RPMI8226 (cell line): ENCODE measurements at places on chromosomes 1 and 21.

GRCh38 chr21:42375506-42375905, 9.2 kb upstream of the TFF1 start:
- DNase-seq, result no peak

- no peak for DNase-seq
Measured at GRCh38 chr1:41510531-41511238, 26.2 kb upstream of the EDN2 start.

DNA sequence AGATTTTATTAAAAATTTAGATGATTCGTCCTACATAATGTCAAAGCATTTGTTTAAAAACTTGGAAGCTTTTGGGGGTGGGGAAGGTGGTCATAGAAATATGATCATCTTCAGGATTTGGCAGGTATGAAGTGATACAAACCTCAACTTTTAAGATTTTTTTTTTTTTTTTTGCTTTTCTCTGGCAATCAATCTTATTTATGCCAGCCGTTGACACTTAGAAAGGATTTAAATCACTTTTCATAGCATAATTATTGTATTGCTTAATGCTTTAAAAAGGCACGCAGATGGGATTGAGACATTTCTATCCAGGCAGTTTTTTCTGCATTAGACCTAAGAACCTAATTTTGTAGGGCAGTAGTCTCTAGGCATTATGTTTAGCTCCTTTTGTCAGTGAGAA, 19.7 kb downstream of the MRPS6 start:
- DNase-seq, result no peak

- no peak for DNase-seq
Measured at GRCh38 chr1:215748431-215748830, 181.3 kb downstream of the KCTD3 start.

DNA sequence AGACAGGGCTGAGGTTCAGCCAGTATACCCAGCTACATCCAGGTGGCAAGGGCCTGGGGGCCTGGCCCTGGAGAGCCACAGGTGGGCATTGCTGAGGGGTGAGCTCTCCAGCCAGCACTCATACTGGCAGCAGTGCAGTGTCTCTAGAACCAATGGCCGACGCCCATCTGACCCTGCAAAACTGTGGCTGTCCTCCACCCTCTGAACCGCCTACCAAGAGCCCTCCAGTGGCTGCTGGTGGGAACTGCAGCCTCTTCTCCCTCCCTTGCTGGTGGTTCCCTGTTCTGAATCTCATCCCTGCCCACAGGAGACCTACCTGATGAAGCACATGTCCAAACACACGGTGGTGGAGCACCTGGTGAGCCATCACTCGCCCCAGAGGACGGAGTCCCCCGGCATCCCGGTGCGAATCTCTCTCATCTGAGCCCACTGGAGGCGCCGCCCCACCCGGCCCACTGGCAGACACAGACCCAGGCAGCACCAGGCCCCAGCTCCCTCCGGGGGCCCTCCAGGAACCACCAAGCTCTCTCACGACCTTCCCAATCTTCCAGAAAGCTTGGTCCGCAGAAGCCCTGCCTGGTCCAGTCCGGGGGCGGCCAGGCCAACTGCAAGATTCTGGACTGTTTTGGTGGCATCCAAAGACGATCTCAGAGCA, 22.1 kb downstream of the A3GALT2 start:
- peak; percentile 83 for DNase-seq

DNA sequence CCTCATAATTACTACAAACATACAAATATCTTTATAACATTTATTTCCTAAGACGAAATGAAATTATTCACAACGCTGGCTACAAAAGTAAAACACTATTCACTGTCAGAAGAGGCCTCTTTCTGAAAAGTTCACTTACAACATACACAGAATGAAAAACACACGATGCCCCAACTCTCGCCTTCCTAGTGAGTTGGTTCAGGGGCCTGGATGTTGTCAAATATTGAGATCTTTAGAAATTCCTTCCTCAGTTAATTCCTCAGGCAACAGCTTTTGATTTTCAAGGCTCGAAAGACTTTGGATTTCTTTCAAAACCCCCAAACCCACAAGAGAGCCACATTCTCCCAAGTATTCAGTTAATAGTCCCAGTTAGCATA, 14.2 kb upstream of the KCNE1 start:
- DNase-seq, result no peak

DNA sequence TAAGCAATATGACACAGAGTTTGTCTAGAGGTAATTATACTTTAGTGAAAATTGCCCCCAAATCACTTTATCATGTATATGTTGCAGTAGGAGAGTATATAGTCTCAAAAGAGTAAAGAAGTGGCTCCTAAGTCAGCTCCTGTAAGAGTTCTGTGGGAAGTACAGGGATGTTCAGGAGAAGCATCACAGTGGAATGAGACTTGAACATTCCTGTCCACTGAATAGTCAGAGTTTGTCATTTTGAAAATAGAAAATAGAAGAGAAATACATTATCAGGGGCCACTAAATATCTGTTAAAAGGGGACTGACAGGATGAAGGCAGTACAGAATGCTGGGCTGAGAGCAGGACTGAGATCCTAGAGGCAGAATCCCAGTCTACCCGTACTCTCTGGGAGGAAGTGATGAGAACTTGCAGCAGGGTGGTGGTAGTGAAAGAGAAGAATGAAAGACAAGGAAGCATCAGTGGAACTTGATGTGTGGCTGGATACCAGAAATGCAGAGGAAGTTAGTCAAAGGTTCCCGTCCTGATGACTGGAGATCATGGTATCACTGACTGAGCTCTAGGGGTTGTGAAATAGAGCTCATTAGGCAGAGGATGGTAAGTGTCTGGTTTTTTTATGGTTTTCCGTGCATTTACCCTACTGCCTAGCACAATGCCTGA, 153.4 kb downstream of the FMN2 start:
- no peak for DNase-seq

- no peak for DNase-seq
Measured at GRCh38 chr1:25174730-25175612, 57.3 kb downstream of the SYF2 start.

- no peak for DNase-seq
Measured at GRCh38 chr1:48960320-48960719, 183.6 kb upstream of the BEND5 start.

DNA sequence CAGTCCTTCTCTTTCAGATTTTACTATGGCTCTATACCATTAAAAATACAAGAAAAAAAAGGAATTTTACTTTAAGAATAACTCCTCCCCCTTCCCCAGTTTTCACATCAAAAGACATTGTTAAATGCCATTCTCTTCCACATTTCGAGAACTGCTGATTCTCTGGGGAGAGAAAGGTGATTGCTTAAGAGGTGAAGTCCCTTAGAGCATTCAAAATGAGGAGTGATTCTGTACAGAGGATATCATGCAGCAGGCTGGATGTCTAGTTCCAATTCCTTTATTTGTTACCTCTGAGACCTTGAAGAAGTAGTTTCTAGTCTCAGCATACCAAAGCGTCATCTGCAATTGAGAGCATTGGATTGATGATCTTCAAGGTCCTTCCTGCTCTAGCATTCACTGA, 46.9 kb downstream of the FMO3 start:
- no peak for DNase-seq

GRCh38 chr1:89842567-89843272, 21.9 kb downstream of the LRRC8D start:
- DNase-seq, result no peak

DNA sequence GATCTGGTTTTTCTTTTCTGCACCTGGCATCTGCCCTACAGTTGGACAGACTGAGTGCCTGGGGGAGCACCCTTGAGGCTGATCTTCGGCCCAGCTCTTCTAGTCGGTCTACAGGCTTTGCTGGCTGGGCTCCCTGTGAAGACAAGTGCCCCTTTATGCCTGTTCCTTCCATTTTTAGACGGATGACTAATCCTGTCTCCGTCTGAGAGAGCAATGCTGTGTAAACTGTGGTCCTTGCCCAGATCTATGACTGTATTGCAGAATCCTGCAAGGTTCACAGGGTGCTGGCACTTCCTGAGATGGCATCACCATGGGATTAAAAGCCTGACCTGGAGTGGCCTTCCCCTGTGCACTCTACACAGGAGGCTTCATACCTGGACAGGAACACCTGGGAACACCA, 47.6 kb upstream of the SAMD13 start:
- DNase-seq, result no peak

DNA sequence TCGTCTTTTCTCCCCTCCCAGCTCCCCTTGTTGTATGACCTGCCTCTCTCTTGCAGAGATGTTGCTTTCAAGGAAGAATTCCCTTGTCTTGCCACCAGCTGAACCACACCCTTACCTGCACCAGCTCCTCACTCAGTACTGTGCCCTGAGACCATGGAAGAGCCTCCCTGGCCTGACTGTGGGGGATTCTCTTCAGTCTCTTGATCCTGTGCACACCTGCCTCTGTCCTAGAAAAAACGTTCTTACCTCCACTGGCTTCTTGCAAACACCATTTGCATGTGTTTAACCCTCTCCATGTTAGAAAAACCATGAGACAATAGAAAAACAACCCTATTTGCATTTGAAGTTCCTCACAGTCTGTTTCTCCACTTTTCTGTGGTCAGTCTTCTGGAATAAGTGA, 43.3 kb upstream of the FCRL4 start:
- DNase-seq, result no peak

DNA sequence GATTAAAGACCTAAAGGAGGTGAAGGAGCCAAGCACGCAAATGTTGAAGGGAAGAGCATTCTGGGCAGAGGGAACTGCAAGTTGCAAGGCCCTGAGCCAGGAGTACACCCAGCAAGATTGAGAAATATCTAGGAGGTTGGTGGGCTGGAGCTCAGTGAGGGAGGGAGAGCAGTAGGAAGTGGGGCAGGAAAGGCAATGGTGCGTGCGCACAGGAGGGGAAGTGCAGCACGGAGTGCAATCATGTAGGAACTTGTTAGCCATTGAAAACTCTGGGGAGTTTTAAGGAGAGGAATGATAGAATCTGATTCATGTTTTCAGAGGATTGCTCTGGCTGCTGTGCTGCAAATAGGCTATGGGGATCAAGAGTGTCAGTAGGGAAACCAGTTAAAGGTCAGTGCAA, 13.2 kb upstream of the IGSF3 start:
- no peak for DNase-seq

GRCh38 chr1:79708646-79709265, 702.2 kb upstream of the ADGRL4 start:
- DNase-seq, result no peak

DNA sequence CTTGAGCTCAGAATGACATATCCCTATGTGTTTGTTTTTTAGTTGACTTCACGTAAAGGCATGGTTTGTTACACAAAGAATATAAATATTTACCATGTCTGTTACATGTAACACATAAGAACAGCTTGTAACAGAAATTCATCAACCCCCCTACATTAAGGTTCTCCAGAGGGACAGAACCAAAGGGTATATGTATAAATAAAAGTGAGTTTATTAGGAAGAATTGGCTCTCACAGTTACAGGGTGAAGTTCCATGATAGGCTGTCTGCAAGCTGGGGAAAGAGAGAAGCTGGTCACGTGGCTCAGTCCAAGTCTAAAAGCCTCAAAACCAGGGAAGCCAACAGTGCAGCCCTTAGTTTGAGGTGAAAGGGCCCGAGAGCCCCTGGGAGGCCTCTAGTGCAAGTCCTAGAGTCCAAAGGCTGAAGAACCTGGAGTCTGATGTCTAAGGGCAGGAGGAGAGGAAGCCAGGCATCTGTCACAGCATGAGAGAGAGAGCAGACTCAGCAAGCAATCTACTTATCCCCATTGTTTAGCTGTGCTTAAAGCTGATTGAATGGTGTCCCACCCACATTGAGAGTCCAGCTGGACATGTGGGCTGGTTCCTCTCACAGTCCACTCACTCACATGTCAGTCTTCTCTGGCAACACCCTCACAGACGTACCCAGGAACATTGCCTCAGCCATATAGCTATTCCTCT, 15.8 kb downstream of the THRAP3 start:
- no peak for DNase-seq

DNA sequence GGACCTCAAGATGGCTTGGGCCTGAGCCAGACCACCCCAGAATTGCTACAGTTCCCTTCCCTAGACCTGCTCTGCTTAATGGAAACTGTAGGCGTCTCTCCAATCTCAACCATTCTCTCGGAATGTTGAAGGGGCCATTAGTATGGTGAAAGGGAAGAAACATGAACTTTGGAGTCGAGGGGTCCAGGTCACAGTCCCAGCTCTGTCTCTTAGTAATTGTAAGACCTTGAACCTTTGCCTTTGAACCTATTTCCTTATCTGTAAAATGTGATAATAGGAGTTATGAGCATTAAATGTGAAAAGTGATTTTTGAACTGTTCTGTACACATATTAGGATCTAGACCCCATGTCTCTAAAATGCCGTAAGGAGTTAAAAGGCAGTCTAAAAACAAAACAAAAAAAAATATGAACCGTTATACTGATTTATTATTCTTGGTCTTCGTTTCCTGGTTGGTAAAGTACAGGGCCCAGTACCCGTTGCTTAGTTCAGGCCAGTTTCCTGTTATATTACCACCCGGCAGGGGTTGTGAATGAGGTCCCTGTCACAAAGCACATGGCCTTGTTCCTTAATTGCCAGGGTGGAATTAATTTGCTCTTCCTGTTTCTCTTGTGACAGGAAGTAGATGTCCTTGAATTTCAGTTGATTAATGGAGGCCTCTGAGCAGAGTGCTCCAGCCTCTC, 42.3 kb downstream of the TCEANC2 start:
- no peak for DNase-seq

DNA sequence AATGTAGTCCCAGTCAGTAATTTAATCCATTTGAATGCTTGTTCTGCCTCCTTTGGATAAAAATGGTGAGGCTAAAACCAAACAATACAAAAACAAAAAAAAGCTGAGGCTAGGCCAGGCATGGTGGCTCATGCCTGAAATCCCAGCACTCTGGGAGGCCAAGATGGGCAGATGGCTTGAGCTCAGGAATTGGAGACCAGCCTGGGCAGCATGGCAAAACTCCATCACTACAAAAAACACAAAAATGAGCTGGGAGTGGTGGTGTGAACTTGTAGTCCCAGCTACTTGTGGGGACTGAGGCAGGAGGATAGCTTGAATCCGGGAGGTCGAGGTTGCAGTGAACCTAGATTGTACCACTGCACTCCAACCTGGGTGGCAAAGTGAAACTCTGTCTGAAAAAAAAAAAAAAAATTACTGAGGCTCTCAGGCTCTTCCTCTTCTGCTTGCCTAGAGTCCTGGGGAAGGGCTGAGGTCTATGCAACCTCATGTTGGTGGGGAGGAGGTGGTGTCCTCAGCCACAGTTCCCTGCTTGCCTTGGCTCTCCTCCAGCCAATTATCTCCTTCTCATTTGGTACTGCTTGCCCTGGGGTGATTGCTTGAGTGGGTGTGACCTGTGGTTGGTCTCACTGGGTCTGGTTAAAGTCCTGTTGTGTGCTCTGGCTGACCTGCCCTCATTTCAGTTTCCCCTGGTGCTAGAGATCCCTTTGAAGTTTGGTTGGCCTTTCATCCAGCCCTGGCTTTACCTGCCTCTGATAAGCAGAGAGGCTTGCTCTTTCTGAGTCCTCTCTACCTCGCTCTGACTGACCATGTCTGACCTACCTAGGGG, 20.9 kb downstream of the S1PR1 start:
- DNase-seq, result peak; percentile 86

GRCh38 chr1:244758708-244759107, 76.8 kb upstream of the COX20 start:
- DNase-seq, result no peak

DNA sequence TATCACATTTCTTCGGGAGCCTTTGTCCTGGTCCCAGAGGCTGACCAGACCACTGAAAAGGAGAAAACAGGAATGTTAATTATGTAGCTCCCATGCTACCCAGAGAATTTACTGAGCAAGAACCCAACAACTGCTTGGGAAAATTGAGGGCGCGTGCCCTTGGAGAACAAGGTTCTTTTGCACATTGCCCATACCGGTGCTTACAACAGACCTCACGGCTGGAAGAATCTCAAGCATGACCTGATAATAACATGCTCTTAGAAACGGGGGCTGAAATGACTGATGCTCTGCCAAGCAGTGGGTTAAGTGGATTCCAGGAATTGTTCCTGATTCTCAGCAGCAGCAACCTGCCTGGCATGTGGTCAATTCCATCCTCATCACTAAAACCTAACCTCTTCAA, 49.3 kb upstream of the AJAP1 start:
- DNase-seq, result no peak
